Epithelial cell of proximal tubule (primary cell): ENCODE measurements at places on chromosomes 4 and X. TPM values are rescaled to one million over a fixed set of nuclear protein-coding genes. Genes with fewer than 3 reads are reported as not detected.

GRCh38 chr4:15006416-15007024 is 4.2 kb downstream of the CPEB2 start:
- DNase-seq, result no peak

TMEM154 gene
- 11.8 and 21.9 TPM in 2 replicates for total RNA-seq

DNA sequence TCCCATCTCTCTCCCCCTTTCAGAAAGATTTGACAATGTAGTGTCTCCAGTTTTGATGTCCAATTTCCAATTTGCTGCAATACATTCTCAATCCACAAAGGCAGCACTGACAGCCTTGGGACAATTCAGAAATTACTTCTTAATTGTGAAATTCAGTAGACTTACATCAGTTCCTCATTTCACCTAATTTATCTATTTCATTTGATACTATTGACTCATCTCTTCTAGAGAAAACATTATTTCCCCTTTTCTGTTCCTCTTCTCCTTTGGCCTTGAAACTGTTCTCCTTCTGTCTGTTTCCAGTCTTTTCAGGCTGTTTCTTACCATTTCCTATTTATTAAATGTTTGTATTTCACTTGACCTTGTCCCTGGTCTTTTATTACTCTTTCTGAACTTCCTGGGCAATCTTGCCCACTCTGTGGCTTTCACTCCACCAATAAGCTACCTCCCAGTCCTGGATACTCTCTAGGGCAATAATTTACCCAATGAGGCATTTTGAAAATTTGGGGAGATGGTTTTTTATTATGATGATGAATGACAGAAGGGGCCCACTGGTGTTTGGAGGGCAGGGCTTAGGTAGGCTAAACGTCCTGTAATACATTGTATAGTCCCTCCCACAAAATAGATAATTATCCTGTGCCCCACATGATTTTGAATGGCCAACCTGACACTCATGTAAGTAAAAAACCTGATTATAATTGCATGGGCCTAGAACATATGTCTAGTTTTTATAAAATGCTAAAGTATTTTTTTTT is 498.0 kb upstream of the BOD1L1 start:
- no peak for DNase-seq

GRCh38 chr4:6446538-6447451 is 25.6 kb downstream of the PPP2R2C start:
- DNase-seq, result no peak

CDS1 gene
- total RNA-seq, result 9.6 and 12.9 TPM in 2 replicates

EIF4E gene
- 157 and 178 TPM in 2 replicates for total RNA-seq

DNA sequence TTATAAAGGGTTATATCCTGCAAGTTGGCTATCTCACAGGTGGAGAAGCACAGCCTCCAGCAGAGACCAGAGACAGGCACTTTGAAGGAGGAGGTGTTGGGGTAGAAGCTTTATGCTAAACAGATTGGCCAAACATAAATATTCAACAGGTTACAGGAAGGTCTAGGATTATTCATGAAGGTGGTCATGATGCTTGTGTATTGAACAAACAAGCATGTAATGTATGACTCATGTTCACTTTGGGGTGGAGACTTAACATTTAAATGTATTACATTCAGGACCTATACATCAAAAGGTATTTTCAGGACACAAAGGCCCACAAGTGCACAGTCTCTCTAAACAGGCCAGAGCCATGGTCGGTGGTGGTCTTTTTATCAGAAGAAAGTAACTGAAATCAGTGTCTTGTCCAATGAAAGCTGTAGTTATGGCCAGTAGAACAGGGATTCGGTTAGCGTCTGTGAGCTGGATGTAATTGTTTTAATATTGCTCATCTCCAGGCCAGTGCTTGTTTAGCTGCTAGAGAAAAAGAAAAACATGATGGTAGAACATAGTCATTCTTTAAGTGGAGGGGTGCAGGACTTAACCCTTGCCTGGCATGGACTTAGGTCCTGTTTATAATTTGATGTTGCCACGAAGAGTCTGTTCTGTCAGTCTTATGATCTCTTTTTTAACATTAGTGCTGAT is 555.2 kb upstream of the PCDH10 start:
- DNase-seq, result no peak

- no peak for DNase-seq
Observed at GRCh38 chrX:147850875-147851274, 60.8 kb upstream of the FMR1 start.

ADH1C gene
- not detected in 2 replicates for total RNA-seq

JCHAIN gene
- total RNA-seq, result 0.29 TPM in 1 of 2 replicates, not detected in the other

DNA sequence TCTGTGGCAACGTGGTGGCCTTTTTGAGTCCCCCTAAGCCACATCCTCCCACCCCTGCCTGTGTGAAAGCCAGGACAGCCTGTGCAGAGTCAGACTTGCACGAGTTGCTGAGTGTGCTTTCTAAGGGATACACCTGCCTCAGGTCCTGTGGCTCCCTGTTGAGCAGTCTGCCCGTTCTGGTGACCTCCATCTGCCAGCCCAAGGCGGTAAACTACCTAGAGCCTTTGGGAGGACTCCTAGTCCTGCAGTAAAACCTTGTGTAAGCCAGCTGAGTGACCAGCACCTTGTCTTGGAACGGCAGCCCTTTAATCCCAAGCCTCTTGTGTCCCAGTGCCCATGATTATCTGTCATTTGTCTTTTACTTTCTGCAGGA is 69.3 kb downstream of the NBDY start:
- DNase-seq, result no peak

DNA sequence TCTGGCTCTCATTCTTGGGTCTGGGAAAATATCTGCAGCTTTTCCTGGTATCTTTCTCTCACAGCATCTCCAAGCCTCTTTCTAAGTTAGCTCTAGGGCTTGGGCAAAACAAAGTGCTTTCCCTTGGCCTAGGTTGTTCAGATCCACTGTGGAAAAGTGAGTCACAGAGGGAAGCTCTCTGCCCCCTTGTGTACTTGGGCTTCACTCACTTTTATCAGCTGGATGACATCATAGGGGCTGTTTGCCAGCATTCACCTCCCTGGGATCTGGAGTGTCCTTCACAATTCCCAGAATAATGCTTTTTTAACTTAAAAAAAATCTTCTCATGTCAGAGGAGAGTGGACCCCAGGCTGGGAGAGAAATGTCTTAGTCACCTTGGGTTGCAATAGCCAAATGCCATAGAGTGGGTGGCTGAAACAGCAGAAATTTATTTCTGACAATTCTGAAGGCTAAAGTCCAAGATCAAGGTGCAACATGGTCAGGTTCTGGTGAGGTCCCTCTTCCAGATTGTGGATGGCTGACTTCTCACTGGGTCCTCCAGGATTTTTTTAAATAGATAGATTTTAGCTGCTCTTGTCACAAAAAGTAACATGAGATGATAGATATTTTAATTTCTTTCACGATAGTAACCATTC is 247.8 kb downstream of the SH2D1A start:
- DNase-seq, result no peak

GRCh38 chr4:36220776-36221175 is 23.5 kb downstream of the ARAP2 start:
- DNase-seq, result no peak

DNA sequence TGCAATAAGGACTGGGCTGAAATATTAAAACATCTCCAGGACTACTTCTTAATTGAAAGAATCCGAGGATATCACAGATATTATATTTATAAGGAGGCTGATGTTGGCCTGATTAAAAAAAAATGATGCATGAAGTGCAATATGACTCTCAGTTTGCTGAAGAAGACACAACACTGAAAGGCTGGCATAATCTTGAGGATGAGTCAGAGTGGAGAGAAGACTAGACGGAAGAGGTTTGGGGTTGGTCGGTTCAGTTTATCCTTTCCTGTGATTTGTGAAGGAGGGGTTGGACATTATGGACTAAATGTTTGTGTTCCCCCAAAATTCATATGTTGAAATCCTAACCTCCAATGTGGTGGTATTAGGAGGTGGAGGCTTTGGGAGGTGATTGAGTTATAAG is 170.3 kb downstream of the CORIN start:
- no peak for DNase-seq

DNA sequence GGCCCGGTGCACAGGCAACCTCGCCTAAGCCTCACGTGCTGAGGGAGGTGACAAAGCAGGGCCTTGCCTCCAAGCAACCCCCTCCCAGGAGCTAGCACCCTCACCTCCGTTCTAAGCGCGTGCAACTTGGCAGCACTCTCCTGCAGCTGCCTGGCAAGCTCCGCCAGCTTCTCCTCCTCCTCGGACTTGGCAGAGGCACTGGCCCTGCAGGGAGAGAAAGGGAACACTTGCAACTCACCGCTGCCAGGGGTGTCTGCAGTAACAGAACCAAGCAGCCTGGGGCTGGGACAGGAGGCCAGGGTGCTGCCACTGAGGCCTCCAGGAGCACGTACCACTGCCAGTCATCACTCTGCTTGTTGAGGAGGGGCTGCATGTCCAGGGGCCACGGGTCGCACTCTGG is 10.3 kb upstream of the TREX2 start:
- no peak for DNase-seq

DNA sequence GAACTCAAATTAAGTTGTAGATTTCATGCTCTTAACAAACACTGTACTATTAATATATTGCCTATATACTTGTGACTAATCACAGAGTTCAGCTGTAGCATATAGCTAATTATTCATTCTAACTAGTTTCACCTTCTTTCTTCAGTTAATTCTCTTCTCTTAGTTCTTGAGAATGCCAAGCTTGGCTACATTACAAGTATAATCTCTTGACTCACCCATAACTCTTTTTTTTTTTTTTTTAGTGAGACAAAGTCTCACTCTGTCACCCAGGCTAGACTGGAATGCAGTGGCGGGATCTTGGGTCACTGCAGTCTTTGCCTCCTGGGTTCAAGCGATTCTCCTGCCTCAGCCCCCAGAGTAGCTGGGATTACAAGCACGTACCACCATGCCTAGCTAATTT is 5.4 kb downstream of the KLHL5 start:
- DNase-seq, result no peak

GRCh38 chr4:78553529-78554060 is 2.0 kb downstream of the ANXA3 start:
- DNase-seq, result no peak

XAGE1A gene
- not detected in 2 replicates for total RNA-seq

SPARCL1 gene
- total RNA-seq, result not detected in 2 replicates

DNA sequence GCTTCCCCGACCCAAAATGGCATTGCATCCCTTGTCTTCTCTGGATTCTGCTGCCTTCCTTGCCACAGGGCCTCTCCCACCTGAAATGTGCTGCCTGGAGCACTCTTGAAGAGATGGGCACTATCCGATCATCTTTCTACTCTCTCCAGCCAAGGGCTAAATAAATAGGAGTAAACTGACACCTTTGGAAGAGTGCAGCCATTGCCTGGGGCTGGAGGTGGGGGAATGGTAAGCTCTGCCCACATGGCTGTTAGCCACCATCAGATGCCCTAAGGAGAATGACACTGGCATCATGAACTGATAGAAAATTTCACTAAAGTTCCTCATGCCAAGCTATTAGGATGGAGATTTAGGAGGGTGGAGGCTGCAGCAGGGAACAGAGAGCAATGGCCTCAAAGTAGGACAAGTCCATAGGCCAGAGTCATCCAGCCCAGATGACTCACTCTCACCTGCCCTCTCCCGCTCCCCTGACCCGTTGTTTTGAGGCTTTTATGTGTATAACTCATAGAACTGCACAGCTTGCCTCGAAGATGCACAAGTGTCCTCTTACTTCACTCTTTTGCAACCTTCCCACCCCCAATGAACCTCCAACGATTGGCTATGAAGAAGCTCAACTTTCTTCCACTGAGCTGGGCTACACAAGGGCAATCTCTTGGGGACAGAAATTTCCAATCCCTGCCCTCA is 822 bp upstream of the PFKFB1 start:
- no peak for DNase-seq

GAGE13 gene
- total RNA-seq, result not detected in 2 replicates

- no peak for DNase-seq
Observed at GRCh38 chrX:13046141-13046855, 1.9 kb upstream of the FAM9C start.
